Neuronal stem cell (in vitro differentiated cells): ENCODE measurements at places on chromosomes 13 and 19.
A peak's percentile ranks its signal among the peaks of the same experiment; 100 is the strongest.

DNA sequence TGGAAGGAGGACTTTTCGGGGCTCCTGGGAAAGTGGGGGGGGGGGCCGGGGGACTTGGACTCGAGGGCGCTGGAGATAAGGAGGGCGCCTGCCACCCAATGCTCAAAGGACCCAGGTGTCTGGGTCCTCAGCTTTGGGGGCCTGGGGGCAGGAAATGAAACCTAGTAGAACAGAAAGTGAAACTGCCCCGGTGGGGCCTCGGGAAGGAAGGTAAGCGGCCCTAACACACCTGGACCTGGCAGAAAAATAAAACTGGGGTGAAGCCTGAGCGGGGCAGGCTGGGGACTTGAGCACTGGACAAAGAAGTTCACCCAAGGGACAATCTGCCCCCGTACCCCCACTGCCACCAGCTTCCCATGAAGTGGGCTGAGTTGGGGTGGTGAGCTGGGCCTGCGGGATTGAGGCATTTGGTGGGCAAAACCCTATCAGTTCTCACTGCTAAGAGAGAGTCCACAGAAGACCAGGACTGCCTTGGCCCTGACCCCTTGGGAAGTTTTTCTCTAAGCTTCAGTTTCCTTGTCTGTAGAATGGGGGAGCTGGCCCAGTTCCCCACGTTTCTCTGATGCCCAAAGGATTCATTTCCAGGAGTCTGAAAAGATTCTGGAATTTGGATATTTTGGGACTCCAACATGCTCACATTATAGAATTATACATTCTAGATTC is 2.3 kb downstream of the PRKD2 start:
- DNase-seq: no peak

DNA sequence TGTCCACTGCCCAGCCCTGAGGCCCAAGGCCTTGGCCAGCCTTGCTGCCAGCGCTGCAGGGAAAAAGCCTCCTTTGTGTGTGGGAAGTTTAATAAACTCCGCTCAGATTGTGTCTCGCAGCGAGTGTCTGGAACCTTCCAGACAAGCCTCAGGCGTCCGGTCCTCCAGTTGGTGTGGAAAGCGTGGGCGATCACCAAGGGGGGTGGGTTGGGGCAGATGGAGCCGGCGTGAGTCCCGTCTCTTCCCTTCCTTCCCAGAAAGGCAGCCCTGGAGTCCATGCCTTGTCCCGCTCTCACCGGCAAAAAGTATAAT is 4.6 kb downstream of the STK11 start:
- DNase-seq: no peak

DNA sequence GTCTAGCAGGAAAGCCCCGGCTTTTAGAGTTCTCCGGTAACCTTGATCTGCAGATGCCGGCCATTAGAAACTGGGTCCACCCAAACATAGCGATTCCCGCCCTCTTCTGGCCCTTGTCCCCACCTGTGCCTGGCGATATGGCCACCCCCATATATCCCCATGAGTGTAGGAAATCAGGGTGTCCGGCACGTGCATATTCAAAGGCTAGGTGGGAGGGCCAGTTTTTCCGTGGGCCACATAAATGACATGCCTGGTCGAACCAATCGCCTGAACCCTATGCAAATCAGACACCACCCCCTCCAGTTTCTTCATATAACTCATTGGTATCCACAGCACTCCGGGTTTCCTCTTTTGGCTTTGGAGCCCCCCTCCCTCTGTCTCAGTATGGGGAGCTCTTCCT is 37.4 kb downstream of the ERICH4 start:
- no peak for DNase-seq

DNA sequence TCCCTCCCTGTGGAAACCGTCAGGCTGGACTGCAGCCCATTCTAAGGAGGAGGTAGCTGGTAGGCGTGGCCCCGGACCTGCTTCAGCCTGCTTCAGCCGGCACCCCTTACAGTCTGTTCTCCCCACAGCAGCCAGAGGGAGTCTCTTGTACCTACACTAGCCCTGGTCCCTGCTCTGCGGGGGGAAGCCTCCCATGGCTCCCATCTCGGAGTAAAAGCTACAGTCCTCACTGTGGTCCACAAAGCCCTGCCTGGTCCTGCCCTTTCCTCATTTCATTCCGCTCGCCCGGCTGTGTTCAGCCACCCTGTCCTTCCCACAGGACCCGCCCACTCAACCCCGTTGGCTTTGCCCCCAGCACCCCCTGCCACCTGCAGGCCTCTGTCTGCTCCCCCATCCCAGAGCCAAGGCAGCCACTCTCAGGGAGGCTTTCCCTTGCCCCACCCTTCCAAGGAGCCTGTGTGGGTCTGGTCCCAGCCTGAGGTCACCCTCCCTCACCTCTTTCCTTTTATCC is 1.3 kb downstream of the PGLYRP1 start:
- no peak for DNase-seq

- DNase-seq: no peak
Measured at GRCh38 chr13:78161266-78161665, 242.6 kb upstream of the EDNRB start.

GRCh38 chr13:32932376-32932775 is 83.8 kb upstream of the KL start:
- DNase-seq: no peak

- no peak for DNase-seq
Measured at GRCh38 chr13:62137629-62138405, 722.2 kb upstream of the PCDH20 start.

DNA sequence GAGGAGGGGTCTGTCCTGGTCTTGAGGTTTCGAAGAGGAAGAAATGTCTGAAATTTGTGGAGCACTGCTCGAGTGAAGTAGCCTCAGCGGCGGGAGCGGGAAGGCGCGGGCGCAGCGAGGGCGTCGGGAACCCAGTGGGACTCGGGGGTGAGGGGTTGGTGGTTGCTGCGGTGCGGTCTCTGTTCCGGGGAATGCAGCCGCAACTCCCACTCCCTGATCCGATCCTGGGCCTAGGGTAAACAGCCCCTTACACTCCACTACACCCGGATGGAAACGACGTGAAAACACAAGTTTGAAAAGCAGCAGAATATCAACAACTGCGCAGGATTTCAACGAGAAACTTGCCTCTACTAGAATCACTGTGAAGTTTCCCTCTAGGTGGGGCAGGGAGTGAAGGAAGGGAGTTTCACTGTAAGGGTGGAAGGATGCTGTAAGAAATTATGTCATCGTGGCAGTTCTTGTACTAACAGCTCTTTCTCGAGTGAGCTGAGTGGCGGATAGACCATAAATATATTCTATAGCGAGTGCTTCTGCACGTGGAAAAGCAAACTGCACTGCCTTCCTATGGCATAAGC is 2.0 kb upstream of the KLF12 start:
- DNase-seq: no peak

- DNase-seq: no peak
Measured at GRCh38 chr13:32476892-32477291, 49.0 kb upstream of the N4BP2L1 start.

DNA sequence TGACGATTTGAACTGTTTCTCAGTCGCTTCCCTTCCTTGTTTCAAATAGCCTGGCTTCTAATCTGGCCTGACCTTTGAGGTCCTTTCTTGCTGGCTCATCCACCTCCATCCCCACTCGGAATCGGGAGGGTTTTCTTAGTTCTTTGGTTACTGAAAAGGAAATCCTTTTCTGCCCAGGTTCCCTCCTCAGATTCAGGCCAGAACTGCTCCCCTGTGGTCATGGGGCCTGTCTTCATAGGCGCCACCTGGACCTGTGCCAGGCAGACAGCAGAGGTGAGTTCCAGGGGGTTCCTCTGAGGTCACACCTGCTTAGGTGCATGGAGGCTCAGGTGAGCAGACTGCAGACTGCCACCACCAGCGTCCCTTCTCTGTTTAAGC is 62.4 kb downstream of the AKAP11 start:
- DNase-seq: no peak

DNA sequence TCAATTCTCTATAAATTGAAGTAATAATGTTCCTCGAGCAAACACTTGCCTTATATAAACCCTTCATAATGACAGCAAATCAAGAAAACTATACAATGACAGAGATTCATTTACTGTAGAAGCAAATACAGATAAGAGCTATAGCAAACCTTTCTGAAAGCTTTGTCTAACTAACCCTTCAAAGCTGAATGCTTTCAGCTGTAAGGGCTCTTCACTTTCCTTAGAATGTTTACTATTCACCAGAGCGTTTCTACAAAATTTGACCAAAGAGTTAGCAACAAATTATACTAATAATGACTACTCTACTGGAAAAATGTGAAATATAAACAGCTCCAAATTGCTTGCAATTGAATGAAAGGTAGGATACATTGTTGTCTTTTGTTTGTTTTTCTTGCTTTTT is 218.1 kb downstream of the SLITRK5 start:
- no peak for DNase-seq

- DNase-seq: peak; percentile 26
Measured at GRCh38 chr19:46015687-46016425, 7.0 kb downstream of the PGLYRP1 start.

GRCh38 chr13:83881917-83882605 is at the start of gene SLITRK1:
Gene SLITRK1, minus strand, starts transcription at chr13:83882474. Its CDS starts 967 bp downstream, at chr13:83881507.
- peak; percentile 92 for DNase-seq

DNA sequence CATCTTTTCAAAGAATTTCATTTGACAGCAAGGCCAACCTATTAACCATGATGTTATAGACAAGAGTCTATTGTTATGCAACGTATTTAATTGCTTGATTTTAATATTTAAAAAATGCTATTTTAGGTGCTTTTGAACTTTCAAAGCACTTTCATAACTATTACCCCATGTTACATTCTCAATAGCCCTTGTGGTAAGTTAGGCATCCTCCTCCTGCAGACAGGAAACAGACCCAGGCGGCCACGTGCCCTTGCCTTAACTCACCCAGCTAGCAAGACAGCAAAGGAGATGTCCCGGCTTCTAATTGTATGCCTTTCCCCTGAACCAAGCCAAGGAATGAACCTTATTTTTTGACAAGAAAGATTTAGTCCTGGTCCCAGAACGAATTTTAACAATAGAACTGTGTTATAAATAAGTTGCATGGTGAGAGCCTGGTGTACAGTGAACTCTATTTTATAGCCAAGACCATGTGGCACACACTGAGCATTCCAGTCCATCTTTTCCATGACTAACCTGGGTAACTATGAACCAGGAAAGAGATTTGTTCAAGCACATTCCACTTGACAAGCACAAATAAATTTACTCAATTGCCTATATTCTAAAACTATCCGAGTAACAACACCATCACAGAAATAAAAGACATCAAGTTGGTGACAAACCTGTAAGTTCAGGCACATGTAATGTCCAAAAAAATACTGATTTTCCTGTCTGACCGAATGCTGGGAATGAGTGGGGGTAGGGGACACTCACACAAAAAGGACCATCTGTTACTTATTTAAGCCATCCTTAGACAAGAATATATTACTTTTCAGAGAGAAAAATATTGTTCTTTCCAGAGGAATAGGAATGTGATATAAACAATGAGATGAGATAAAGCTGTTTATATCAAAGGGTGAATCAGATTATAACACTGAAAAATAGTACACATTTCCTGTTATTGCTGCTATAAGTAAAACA is 163.0 kb downstream of the EFNB2 start:
- DNase-seq: no peak

DNA sequence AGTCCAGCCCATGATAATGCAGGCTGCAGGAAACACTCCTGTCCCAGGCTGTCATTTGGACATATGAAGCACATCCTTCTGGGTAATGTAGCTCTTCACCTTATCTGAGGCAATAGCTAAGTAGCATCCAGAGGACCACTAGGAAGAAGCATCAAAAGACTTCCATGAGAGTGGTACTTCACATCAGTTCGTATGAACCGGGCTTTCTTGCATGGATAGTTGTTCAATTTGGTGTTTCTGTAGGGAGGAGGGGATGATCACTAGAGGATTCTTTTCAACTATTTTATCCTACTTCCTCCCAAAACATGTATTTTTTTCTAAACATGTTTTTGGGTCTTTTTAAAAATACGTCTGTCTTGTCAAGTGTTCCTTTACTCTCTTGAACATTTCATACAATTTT is 12.9 kb downstream of the ZNF302 start:
- no peak for DNase-seq

- DNase-seq: no peak
Measured at GRCh38 chr19:30864391-30865215, 484.6 kb downstream of the TSHZ3 start.

DNA sequence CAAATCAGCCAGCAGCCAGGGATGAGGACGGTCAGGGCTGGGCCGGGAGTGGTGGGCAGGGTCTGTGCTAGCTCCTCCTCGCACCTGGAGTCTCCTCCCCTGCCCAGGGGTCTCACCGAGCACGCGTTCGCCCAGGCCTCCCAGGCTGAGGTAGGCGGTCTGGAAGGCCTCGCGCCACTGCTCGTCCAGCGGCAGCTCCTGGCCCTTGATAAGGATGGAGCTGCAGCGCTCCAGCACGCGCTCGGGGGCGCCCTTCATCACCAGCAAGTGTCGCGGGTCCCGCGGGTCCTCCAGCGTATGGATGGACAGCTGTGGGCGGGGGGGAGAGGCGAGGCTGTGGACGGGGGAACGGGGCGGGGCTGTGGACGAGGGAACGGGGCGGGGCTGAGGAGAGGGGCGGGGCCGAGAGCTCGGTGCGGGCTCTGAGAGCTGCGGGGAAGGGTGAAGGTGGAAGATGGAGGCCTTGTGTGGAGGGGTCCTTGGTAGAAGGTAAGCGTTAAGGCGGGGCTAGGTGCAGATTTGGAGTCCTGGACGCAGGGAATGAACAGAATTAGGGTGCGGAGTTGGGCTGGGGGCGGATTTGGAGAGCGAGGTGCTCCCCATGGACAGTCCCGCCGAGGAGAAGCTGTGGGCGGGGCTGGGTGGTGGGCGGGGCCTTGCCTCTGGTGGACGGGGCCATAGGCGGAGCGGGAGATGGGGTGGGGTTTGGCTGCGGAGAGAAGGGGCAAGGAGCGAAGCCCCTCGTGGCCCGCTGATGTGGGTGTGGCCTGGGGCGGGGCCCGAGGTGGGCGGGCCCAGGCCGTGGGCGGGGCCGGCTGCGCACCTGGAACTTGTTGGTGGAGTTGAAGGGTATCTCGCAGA is 5.7 kb downstream of the ATP4A start:
- DNase-seq: peak; percentile 89

DNA sequence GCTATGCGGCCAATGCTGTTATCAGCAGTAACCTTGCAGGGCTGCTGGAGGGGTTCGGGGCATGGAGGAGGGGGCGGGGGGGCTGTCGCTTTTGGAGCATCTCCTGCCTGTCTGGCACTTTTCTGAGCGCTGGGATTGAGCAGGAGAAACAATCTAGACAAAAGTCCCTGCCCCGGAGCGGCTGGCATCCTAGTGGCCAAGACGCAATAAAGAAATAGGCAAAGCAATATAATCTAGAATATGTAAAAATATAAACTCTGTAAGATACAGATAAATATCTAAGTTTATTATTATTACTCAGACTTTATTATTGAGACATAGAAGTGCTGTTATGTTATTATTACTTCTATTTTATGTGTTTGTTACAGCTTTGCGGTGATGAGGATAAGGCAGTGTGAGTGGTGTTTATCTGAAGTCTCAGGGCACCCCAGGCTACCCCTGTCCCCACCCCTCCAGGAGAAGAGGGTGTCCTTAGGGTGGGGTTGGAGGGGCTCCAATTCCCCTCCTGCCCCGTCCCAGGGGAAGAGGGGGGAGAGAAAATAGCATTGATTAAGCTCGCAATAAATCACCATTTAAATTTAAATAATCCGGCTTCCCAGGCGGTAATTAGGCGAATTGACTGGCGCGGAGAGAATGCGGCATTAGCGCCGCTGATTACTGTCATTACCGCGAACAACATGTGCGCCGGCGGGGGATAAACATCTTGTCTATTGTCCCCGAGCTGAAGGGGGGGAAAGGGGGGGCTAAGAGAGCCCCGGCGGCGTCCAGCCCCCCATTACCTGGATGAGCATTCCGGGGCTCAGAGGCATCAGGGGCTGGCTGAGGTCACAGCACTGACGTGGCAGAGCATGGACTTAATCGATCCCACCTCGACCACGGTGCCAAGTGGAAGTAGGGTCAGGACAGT is 3.2 kb downstream of the NPAS1 start:
- no peak for DNase-seq

- DNase-seq: no peak
Measured at GRCh38 chr13:59133903-59134302, 1029.8 kb downstream of the DIAPH3 start.
